ENCODE measurements at places on chromosomes 7 and 10.

DNA sequence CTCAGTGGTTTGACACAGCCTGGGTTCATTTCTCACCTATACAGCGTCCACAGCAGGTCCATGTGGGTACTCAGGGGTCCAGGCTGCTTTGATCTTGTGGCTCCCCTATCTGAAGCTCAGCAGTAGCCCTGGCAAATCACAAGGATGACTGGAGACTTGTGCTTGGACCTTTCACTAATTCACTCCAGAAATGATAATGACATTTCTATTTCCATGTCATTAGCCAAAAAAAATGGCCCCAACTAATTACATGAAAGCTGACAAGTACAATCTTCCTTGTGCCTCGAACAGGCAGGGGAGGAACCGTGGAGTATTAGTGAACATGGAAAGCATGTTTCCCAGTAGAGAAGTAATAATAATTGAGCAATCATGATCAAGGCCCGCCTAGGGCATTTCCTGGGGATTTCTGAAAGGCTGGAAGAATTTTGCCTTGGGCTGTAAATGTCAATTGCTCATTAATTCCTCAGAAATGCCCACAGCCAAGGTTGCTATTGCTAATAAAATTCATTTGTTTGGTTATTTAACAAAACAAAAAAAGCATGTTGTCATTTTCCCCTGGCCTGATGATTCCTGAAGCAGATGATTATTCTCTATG lies 586.1 kb downstream of the SDK1 start:
- DNase-seq, result no peak

DNA sequence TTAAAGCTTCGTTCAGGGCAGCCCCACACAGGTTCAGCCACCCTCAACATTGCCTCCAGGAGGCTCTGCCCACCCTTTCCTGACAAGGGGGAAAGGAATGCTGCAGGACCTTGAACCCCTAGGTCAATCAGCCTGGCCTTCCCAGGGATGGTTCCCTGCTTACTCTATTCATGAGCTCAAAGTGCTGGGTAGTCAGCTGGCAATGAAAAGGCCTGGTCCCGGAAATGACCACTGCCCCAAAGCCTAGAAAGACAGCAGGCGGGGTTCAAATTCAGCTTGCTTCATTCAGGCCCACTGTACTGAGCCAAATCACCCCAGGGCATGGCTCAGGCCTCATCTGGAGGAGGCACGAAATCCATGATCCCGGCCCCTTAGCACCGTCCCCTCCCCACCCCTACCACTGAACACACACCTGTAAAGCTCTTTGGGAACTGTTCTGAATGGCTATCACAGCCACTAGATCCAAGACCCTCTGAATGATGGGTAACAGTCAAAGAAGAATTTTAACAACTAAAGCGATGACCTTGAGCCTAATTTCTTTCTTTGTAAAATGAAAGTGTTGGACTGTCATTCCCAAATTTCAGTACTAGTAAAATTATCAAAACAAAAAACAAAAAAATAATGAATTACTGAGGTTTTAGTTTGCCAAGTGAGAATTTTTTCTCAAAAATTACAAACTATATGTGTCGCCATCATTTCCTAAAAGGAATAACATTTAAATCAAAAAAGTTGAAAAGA lies 1.0 kb downstream of the URGCP start:
- DNase-seq, result no peak

DNA sequence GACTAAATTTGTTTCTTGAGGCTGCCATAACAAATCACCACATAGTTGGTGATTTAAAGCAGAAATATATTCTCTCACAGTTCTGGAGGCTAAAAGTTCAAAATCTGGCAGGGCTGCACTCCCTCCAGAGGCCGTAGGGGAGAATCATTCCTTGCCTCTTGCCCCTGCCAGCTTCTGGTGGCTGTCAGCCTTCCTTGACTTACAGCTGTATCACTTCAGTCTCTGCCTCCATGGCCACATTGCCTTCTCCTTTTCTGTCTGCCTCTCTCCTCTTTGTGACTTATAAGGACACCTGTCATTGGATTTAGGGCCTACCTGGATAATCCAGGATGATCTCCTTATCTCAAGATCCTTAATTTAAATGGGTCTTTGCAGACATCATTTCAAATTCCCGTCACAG lies 5.8 kb upstream of the LRRC4 start:
- no peak for DNase-seq

- DNase-seq, result no peak
Measured at GRCh38 chr10:124343351-124344265, 75.1 kb downstream of the OAT start.

- no peak for DNase-seq
Measured at GRCh38 chr10:79936625-79937615, 12.0 kb downstream of the SFTPD start.

DNA sequence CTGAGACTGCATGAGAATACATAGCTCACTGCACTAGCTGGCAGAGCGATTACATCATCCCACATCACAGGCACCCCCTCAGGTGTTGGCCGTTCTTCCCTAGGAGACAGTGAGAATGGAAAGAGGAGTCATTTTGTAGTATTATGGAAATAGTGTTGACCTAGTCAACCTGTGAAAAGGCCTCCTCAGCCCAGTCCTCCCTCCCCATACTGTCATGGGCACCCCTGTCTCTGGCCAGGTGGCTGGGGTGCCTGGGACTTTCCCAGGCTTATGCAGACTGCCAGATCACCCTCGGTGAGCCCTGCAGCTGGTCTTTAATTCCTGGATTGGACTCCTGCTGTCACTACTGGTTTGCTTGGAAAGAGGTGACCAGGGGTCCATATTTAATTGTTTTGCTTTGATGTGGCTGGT lies 4.0 kb downstream of the INPP5A start:
- no peak for DNase-seq

DNA sequence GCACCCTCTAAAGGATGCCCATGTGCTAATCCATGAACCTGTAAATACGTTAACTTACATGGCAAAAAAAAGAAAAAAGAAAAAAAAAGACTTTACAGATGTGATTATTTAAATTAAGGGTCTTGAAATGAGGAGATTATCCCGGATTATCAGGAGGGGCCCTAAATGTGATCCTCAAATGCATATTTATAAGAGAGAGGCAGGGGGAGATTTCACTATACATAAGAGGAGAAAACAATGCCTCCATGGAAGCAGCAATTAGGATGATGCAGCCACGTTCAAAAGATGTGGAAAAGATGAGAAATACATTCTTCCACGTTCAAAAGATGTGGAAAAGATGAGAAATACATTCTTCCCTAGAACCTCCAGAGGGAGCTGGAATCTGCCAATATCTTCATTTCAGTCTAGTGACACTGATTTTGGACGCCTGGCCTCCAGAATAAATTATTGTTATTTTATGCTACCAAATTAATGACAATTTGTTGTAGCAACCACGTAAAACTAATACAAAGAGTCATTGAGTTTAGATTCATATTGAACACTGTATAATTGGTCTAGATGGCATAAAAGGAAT lies 328.4 kb upstream of the GNAI1 start:
- DNase-seq, result no peak

DNA sequence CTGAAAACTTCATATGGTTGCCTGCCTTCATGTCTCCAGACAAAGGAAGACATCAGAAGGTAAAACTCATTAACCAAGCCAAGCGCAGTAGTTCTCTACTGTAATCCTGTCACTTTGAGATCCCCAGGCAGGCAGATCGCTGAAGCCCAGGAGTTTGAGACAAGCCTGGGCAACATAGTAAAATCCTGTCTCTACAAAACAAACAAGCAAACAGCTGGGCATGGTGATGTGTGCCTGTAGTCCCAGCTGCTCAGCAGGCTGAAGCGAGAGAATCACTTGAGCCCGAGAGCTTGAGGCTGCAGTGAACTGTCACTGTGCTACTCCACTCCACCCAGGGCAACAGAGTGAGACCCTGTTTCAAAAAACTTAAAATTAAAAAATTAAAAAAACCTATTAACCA lies 467.4 kb upstream of the SORCS1 start:
- DNase-seq, result no peak

- DNase-seq, result no peak
Measured at GRCh38 chr10:49598164-49598856, 11.8 kb upstream of the SLC18A3 start.

DNA sequence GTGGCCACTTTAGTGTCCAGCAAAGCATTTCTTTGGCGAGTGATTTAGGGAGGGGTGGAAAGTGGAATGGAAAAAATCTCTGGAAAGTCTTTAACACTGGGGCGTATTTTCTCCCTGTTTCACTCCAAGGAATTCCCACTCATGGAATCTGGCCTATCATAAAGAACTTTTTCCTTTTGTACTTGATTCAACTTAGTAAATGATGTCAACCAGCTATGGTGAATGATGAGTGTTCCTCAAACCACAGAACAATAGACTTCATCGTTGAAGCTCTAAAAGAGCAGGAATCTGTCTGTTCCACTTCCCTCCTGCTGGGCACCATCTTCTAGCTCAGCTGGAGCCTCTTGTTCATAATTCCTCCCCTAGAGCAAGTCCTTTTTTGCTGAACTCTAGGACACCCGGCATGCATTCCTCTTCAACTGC lies 66.5 kb downstream of the EPDR1 start:
- DNase-seq, result no peak

GRCh38 chr7:127959770-127960169 lies 71.5 kb downstream of the LRRC4 start:
- no peak for DNase-seq

- DNase-seq, result no peak
Measured at GRCh38 chr7:23594879-23595604, 2.1 kb upstream of the CCDC126 start.

- no peak for DNase-seq
Measured at GRCh38 chr10:78351283-78351682, 317.6 kb downstream of the RPS24 start.

- no peak for DNase-seq
Measured at GRCh38 chr10:3516234-3516922, 268.6 kb downstream of the KLF6 start.

DNA sequence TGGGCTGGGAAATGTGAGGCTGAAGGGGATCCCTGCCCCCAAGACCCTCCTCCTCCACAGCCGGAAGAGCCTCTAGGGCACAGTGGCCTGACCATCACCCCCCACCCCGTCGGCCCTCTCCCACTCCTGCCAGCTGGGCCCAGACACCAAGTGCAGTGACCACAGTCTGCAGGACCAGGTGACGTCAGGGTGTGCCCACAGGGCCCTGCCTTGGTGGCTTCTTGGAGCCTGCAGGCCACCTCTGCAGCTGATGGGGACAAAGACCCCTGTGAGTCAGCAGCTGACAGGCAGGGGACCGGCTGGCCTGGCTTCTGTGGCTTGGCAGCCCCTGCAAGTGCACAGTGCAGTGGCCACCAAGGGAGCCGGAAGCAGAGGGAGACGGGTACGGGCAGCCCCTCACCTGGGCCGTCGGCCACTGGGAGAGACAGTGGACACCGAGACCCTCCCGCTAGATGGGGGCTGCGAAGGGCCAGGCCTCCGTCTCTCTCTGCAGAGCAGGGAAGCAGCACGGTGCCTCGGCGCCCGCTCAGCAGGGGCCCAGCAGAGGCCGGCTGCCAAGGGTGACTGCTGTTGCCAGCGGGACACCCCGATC lies 274.6 kb downstream of the ELFN1 start:
- DNase-seq, result no peak

DNA sequence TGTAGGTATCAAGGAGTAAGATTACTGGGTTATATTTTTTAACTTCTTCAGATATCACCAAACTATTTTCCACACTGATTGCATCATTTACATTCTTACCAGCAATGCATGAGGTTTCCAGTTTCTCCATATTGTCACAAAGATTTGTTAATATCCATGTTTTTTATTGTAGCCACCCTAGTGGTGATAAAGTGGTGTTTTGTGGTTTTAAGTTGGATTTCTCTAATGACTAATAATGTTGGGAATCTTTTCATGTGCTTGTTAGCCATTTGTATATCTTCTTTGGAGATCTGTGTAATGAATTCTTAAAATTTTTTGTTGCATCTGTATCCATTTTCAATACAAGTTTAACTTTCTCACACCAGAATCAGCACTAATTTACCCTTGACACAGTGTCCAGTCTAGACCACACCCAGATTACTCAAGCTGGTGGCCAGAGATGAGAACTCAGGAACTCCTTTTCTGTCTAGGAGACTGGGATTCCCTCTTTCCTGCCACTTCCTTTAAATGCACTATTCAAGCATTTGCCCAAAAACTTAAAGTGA lies 67.0 kb upstream of the PLXDC2 start:
- DNase-seq, result no peak

DNA sequence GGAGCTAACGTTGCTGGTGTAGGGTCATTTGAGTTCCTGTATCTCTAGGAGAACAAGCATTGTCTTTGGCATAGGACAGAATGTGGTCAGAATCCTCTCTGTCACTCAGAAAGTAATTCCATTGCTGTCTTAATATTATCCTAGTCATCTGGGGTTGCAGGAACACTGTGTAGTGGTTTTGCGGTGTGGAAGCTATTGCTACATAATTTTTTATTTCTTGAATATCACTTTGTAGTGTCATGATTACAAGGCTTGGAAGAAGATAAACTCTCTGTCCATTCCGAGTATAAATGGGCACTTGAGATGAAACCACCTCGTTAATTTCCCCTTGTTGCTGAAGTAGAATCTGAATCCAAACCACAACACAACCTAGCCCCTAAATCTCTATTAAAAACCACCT lies 919.2 kb downstream of the LRMDA start:
- DNase-seq, result no peak

- DNase-seq, result no peak
Measured at GRCh38 chr10:109386101-109386500, 537.2 kb downstream of the XPNPEP1 start.

GRCh38 chr10:57846307-57847065 lies 421.2 kb downstream of the IPMK start:
- DNase-seq, result no peak

- no peak for DNase-seq
Measured at GRCh38 chr7:52712938-52713337, 322.5 kb upstream of the POM121L12 start.

GRCh38 chr10:89355394-89355931 lies 22.4 kb upstream of the IFIT1B start:
- DNase-seq, result no peak

GRCh38 chr7:27241189-27242056 lies 1.2 kb upstream of the EVX1 start:
- no peak for DNase-seq

DNA sequence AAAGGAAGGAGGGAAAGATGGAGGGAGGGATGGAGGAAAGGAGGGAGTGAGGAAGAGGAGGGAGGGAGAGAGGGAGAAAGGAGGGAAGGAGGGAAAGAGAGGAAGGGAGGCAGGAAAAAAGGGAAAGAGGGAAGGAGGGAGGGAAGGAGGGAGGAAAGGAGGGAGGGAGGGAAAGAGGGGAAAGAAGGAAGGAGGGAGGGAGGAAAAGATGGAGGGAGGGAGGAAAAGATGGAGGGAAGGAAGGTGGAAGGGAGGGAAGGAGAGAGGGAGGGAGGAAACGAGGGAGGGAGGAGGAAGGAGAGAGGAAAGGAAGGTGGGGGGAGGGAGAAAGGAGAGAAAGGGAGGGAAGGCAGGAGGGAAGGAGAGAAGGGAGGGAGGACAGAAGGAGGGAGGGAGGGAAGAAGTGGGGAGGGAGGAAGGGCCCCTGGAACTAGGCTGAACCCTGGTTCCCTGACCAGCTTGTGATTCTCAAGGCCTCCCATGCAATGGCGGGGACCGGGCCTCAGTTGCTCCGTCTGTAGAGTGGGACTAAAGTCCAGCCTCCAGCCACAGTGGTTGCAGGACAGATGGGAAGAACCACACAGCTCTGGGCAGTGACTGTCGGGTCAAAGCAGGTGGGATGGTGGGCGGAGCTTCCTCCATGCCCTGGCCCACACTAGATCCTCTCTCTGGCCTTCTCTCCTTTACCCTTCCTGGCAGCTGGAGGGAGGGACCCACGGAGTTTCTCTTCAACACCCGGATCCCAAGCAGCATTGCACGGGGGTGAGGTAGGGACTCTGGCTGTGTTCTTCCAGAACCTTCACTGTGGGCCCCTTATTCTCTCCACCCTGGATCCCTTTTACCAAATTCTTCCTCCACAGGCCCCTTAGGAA lies 4.3 kb upstream of the TTYH3 start:
- DNase-seq, result no peak
